ENCODE measurements at places on chromosomes 6 and 20.

DNA sequence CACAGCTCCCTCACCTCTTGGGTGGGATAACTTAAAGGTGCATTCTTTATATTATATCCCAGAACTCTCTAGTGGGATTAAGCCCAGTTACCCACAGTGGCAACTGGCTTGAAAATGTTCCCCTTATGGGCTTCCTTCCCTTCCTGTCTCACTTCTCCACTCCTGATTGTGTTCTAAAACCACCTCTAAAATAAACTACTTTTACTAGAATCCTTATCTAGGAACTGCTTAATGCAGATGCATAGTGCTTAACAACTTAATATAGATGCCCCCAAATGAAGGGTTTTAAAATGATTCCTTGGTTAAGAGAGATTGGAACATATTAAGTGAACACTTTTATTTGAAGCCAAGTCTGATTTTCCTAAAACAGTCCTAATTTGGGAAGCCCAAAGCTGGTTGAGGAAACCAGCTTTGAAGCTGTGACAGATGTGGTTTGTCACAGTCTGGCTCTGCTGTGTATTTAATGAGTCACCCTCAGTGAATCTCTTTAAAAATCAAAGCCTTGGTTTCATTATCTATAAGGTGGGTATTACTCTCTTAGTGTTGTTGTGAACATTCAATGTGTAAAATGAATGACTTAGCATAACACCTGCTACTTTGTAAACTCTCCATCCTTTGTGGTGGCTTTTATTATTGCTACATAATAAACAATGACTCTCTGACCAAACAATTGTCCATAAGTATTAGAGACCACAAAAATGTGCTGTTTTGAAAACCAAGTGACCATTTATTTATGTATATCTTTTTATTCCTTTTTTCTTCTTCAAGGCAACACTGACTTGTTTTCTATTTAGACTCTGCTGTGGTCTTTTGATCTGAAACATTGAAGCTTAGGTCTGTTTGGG, 24.4 kb downstream of the PLCB1 start:
- no peak for DNase-seq

- DNase-seq, result no peak
Measured at GRCh38 chr6:161044335-161044734, 52.8 kb downstream of the MAP3K4 start.

DNA sequence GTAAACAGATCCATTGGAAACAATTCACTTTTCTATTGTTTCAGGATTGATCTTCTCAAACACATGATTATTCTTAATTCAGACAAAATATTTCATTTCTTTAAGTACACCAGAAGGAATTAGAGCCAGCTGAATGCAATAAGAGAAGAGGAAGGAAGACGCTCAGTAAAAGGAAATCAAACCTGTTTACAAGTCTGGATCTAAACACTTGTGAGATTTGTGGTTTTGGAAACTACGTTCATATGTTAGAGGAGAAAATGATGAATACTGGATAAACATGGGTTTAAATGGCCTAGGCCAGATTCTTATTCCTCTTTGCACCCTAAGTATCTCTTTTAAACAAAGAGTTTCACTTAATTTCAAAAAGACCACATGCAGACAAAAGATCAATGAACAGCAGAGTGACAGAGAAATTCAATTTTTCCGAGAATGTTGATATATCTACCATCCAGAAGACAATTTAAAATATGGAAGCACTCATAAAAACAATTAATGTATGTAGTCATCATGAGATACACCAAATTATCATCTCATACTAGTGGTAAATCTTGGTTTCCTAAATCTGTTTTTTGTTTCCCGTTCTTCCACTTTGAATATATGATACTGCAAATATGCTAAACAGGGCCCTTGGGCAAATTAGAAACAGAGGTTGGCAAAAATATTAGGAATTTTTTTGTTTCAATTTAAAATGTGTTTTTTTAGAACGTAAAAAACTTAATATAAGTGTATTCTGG, 703.5 kb upstream of the CITED2 start:
- no peak for DNase-seq

- no peak for DNase-seq
Measured at GRCh38 chr6:138685781-138686180, 87.8 kb upstream of the CCDC28A start.

DNA sequence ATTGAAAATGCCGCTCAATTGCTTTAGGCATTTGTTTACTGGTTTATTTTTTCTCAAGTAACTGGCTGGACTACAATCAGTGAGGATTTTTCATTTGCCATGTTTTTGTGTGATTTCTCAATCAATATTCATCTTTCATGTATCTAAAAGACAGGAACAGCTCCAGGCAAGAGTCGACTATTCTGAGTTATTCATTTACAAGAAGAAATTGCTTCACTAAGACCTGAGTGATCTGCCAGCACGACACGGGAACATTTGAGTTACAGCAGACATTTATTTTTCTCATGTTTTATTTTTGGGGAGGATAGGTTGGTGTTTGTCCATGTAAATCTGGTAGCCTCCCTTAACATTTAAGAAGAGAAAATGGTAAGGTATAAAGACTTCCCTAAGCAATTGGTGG, 124.1 kb downstream of the CBLN4 start:
- no peak for DNase-seq

GRCh38 chr6:83867527-83868161, 8.2 kb downstream of the CYB5R4 start:
- DNase-seq, result no peak

- no peak for DNase-seq
Measured at GRCh38 chr6:11356404-11357155, 124.1 kb upstream of the NEDD9 start.

DNA sequence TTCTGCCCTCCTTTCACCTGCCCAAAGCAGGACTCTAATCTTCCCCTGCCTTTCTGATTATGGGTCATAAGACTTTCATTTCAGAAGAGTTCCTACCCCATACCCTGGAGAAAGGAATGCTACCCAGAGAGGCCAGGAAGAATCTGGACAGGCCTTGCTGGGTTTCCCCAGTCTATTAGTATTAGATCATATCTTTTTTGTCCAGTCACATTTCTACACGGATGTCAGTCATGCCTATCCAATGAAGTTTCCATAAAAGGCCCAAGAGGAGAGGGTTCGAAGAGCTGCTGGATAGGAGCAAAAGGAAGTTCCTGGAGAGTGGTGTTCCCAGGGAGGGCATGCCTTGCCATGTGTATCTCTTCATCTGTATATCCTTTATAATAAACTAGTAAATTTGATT, 3.2 kb downstream of the POLH start:
- DNase-seq, result no peak

- no peak for DNase-seq
Measured at GRCh38 chr6:154745243-154745642, 12.0 kb downstream of the SCAF8 start.

DNA sequence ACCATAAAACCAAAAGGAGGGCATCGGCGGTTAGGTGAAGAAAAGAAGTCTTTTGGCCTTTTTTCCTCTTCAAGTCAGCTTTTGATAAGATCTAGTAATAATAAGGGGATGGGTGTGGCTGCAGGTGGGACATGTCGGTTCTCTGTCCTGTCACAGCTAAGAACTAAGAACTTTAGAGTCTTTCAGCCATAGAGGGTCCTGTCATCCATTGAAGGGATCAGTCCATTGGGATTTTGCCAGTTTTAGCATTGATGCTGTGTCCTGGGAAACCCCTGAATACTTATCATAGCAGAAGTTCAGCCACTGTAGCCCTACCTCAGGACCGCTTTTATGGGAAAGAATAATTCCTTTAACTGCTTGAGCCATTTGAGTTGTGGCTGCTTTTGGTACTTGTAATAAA, 18.2 kb upstream of the SCP2D1 start:
- DNase-seq, result no peak

GRCh38 chr6:154893917-154894316, 101.2 kb upstream of the TIAM2 start:
- no peak for DNase-seq

DNA sequence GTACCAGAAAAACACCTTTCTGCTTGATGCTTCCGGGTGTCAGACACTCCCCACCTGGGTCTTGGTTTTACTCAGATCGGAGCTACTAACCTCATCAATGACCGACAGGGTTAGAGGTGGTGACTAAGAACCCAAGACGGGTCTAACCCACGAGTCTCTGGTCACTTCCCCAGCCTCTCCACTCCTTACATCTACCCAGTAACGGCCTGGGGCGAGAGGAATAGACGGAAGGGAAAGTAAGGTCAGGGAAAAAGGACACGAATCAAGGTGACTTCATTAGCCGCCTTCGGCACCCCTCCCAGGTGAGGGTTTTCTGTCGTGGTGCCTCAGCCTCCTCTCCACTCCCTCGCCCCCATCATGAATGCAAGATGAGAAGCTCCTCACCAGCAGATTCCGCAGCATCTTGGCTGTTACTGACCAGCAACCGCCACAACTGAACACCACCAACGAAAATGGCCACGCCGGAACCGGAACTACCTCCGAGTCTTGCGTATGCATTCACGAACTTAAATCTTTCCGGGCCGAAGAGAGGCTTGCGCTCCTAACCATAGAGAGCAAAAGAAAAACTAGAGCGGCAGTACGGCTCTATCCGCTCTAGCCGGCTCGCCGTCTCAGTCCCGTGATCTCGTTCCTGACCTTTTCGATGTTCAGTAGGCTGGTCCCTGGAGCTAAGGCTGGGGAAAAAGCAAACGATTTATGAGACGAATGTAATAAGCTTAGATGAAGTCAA, at the start of gene COX7A2:
Gene COX7A2 (minus strand): TSS at position 469 of the 730 bp plus-strand sequence. CDS start 67 bp downstream, at position 402.
- DNase-seq, result peak; percentile 88

DNA sequence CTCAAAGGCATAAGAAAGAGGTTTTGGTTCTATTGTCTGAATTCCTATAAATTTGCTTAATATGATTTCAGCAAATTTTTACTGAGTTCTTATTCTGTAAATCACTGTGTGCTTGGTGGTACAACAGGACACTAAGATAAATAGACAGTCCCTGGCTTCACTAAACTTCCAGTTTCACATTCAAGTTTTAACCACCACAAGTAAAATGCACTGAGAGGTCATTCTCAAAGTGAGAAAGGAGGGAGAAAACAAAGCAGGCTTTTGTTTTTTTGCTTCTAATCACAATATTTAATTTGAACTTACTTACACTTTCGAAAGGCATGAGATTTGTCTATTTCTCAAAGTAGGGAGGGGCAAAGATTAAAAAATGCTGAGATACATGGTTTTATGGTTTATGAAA, 445.7 kb downstream of the CDC5L start:
- no peak for DNase-seq

Data from D341Med (cell line).